ENCODE measurements at places on chromosomes 3 and 15. TPM values are rescaled to one million over a fixed set of nuclear protein-coding genes. Genes with fewer than 3 reads are reported as not detected.
A peak's percentile ranks its signal among the peaks of the same experiment; 100 is the strongest.

DNA sequence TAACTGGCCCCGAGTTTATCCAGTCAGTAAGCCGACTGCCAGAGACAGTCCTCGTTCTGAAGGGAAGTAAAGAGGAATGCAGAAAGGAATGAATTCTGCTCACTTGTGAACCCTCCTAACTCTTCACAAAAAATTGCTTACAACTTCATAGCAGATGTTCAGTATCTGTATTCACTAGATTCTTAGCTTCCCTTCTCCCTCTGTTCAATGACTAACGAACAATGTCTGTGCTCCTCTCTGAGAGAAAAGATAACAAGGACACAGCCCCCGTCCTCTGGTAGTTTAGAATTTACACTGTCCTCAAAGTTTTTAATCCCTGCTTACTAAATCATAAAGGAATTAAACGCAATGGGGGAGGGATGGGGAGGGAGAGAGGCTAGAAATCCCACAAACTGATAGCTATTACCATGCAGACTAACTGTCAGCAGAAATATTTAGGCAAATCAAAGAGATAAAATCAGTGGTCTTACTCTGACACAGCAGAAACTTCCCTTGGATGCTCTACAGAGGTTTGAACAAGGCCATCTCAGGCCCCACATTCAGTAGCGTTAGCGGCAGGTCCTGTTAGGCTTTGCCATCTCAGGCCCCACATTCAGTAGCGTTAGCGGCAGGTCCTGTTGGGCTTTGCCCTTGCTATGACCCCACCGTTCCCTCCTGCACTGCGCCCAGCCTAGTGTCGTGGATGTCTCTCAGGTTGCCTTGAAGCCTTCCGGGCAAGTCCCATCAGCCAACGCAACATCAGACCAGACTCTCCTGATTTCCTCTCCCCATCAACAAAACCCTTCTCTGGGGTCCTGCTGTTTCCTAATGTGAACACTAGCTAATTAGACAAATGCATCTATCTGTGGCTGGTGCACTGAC lies 23.4 kb downstream of the NRROS start:
- H3K4me1 ChIP-seq = no peaks in the 10 kb centered on the region
- no peak overlapping the region for H3K4me3 ChIP-seq
- peaks cover 25% of the 10 kb centered on the region for H3K36me3 ChIP-seq
- H3K27ac ChIP-seq = no peak overlapping the region
- no peak for DNase-seq

- H3K27me3 ChIP-seq = peaks cover 3% of the 10 kb centered on the region
- H3K4me3 ChIP-seq = no peak overlapping the region
- H3K4me1 ChIP-seq = no peaks in the 10 kb centered on the region
- DNase-seq = no peak
- H3K27ac ChIP-seq = no peak overlapping the region
These were observed 41.3 kb upstream of the GCNT3 start for GRCh38 chr15:59570315-59570714.

CCDC54 gene
- total RNA-seq = not detected

ASB14 gene
- total RNA-seq = not detected

GRCh38 chr15:65804252-65804931 lies 12.3 kb upstream of the DENND4A start:
- no peaks in the 10 kb centered on the region for H3K36me3 ChIP-seq
- H3K4me3 ChIP-seq = peak overlapping the region; percentile 26
- H3K27me3 ChIP-seq = no peaks in the 10 kb centered on the region
- H3K27ac ChIP-seq = no peak overlapping the region
- DNase-seq = no peak

SLC51A gene
- total RNA-seq = not detected

DNA sequence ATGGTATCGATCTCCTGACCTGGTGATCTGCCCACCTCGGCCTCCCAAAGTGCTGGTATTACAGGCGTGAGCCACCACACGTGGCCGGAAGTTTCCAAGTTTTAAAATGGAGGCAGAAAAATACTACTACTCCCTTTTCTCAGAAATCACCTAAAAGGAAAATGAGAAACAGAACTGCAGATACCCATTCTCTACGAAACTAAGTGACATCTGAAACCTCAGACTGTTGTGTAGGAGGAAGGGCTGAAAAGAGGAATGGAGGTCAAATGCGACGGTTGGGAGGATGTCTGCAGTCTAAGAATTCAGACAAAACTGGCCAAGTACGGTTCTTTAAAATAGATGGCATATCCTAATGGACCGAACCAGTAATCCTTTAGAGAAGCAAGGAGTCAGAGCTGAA lies 24.1 kb downstream of the WDR48 start:
- DNase-seq = no peak
- H3K36me3 ChIP-seq = peaks cover 78% of the 10 kb centered on the region
- no peak overlapping the region for H3K4me3 ChIP-seq
- no peaks in the 10 kb centered on the region for H3K4me1 ChIP-seq

ALDH1A2 gene
- not detected for total RNA-seq

- no peaks in the 10 kb centered on the region for H3K4me1 ChIP-seq
- DNase-seq = no peak
- no peak overlapping the region for H3K4me3 ChIP-seq
- no peak overlapping the region for H3K27ac ChIP-seq
These were observed 165.3 kb downstream of the SHQ1 start for GRCh38 chr3:72682936-72683452.

OTOL1 gene
- total RNA-seq = not detected

CASR gene
- total RNA-seq = not detected

- no peak overlapping the region for H3K27ac ChIP-seq
- no peaks in the 10 kb centered on the region for H3K4me1 ChIP-seq
- no peak overlapping the region for H3K4me3 ChIP-seq
- H3K36me3 ChIP-seq = no peaks in the 10 kb centered on the region
These were observed 284.8 kb downstream of the GBE1 start for GRCh38 chr3:81476692-81477091.

DNA sequence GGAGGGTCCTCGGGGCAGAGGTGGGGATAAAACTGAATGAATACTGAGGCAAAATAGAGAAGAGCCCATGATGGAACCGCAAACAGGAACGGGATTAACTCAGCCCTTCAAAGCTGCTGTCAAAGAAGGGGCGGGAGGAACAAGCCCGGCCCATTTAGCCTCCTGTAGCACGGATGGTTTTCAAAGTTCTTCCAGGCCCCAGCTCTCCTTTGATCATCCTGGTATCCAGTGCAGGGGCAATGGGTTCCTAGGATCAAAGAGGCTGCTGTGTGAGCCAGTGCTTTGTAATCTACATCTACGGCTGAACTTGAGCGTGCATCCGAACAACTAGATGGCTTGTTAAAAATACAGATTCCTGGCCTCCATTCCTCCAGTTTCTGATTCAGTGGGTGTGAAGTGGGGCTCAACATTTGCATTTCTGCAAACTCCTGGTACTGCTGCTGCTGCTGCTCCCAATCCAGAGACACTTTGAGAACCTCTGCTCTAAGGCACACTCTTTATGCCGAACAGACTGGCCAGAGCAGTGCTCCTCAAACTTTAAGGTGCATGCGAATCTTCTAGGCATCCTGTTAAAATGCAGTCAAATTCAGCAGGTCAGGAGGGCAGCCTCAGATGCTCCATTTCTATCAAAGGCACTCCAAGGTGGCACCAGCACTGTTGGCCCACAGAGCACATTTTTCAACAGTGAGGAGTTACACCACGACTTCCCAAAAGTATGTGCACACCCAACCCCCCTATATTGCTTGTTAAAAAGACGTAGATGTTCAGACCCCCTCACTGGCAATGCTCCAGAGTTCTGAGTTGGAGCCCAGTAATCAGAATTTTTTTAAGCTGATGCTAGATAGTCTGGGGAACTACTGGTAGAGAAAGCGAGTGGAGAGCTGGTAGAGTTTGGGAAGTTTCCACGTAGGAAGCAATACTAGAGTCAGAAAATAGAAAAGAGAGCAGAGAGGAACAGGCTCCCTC lies 5.6 kb downstream of the GALNT15 start:
- DNase-seq = no peak
- H3K4me3 ChIP-seq = no peak overlapping the region
- H3K4me1 ChIP-seq = no peaks in the 10 kb centered on the region
- no peaks in the 10 kb centered on the region for H3K36me3 ChIP-seq
- peaks cover 10% of the 10 kb centered on the region for H3K27me3 ChIP-seq

GOLGA6B gene
- not detected for total RNA-seq

- no peak for DNase-seq
- H3K27ac ChIP-seq = no peak overlapping the region
- H3K27me3 ChIP-seq = no peaks in the 10 kb centered on the region
- H3K4me3 ChIP-seq = no peak overlapping the region
- H3K36me3 ChIP-seq = peaks cover 7% of the 10 kb centered on the region
- no peaks in the 10 kb centered on the region for H3K4me1 ChIP-seq
These were observed 76.7 kb downstream of the RAD18 start for GRCh38 chr3:8886546-8886945.

C3orf85 gene
- not detected for total RNA-seq

DNA sequence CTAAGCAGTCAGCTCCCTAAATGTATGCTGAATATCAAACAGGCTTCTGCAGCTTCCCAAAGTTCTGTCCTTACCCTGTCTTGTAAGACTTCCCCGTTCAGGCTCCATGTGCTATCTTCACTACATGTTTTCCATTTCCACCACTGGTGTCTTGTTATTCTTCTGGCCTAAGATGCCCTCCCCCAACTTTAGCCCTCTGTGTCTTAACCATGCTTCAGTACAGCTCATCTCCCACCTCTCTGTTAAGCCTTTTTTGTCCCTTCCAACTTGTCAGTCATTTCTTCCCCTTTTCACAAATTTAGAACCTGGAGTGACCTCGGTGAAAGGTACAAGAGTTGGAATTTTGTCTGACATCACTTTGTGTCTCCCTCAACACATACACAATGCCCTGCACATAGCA lies 151.7 kb upstream of the TBL1XR1 start:
- H3K27me3 ChIP-seq = no peaks in the 10 kb centered on the region
- no peak overlapping the region for H3K4me3 ChIP-seq
- H3K4me1 ChIP-seq = peaks cover 20% of the 10 kb centered on the region
- no peak for DNase-seq
- no peak overlapping the region for H3K27ac ChIP-seq
- H3K36me3 ChIP-seq = no peaks in the 10 kb centered on the region

- no peak overlapping the region for H3K4me3 ChIP-seq
- no peak for DNase-seq
- no peaks in the 10 kb centered on the region for H3K27me3 ChIP-seq
These were observed 89.9 kb downstream of the IL12A start for GRCh38 chr3:160078533-160078932.

PRRT3 gene
- 4.7 TPM for total RNA-seq

DNA sequence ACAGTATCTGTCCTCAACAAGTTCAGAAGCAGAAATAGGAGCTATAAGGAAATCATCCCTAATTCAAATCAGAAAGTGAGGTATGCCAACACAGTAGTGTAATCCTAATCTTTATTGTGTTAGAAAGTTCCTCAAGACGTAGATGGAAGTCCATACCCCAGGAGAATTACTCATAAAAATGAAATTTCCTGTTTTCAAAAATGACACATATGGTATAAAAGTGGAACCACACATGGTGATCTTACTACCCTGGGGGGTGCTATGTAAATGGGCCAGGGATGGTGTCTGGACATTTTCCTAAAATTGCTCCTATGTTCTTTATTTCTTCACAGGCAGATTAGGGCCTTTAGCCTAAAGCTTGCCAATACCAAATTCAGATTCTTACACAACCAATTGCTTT lies 204.1 kb downstream of the ARRDC4 start:
- H3K36me3 ChIP-seq = no peaks in the 10 kb centered on the region
- no peaks in the 10 kb centered on the region for H3K27me3 ChIP-seq
- H3K27ac ChIP-seq = no peak overlapping the region

DNA sequence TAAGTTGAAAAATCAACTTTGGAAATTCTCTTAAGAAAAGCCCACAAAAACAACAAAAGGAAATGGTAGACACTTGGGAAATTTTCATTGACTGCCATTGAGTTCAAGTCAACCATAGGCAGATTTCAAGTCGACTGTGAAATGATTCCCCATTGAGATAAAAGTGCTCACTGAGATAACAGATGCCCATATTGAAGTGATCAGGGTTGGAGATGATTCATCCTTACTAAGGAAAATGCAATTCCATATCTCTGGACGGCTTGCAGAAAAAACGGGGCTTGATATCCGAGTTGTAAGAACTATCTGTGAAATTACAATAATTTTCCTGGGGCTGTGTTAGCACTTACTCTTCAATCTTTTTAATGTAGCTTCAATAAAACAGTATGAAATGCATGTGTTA lies 373.1 kb upstream of the THRB start:
- H3K4me3 ChIP-seq = no peak overlapping the region
- no peaks in the 10 kb centered on the region for H3K36me3 ChIP-seq
- no peaks in the 10 kb centered on the region for H3K27me3 ChIP-seq
- H3K27ac ChIP-seq = no peak overlapping the region
- no peak for DNase-seq

DNA sequence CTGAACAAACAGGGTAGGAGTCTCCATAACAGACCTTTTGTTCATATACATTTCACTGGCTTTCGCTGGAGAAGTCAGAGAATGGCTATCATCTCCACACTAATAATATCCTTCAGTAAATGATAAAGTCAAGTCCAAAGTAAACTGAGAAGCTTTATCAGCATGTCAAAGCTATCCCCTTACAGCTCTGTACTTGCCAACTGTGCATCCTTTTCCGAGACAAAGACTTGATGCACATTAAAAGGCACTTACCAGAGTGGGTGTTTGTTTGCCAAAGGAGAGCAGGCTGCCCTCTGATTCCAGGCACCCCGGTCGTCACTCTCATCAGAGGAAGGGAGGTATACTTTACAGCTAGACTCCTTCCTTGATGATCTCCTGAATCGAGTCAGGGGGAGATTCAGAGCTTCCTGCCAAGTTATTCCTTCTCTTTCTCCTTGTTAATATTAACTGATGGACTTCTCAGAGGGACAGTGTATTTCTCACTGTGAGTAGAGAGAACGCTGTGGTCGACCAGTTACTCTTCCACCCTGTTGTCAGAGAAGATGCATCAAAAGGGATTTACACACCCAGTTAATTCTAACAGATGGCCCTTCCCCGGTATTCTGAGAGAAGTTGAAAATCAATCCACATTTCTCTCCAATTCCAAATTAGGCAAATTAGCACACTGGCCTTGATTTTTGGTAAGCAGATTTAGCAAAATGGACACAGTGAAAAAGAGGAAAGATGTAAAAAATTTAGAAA lies 504.7 kb upstream of the NR2F2 start:
- no peaks in the 10 kb centered on the region for H3K27me3 ChIP-seq
- H3K4me1 ChIP-seq = no peaks in the 10 kb centered on the region
- no peak for DNase-seq
- no peak overlapping the region for H3K4me3 ChIP-seq

Measured in CD4-positive, CD25-positive, alpha-beta regulatory T cell (primary cell).